Fibroblast of villous mesenchyme (primary cell): ENCODE measurements at places on chromosomes 5 and 9.

GRCh38 chr5:121218086-121218485 lies 633.6 kb upstream of the FTMT start:
- DNase-seq: no peak

- DNase-seq: no peak
Measured at GRCh38 chr5:27450607-27451006, 412.2 kb upstream of the CDH9 start.

GRCh38 chr5:147234239-147234824 lies 494 bp upstream of the STK32A start:
- DNase-seq: no peak

DNA sequence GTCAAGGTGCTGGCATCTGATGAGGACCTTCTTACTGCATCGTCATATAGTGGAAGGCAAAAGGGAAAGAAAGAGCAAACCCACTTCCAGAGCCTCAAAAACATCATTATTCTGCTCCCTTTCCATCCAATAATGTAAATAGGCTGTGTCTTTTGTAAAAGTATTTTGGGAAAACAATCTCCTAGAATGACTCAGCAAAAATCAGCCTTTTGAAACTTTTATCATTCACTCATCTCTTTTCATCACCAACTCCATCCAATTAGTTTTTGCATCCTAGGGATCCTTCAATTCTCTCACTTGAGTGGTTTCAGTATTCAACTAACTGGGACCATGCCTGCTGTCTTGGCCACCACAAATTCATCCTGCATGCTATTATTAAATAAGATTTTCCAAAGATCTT lies 39.8 kb upstream of the TLR4 start:
- no peak for DNase-seq

DNA sequence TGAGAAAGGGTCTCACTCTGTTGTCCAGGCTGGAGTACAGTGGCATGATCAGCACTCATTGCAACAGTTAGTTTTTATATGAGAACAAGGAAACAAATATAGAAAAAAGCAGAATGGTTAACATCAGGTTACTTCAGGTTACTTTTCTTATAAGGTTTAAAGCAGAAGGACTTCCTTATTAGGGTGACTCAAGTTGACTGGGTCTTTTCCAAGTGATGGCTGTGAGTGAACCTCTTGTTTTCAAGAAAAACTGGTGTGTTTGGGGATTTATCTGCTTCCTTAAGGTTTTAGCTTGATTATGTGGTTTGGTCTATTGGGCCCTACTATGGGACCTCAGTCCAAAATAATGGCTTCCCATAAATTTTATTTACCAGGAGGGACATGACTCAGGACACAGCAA lies 99.2 kb downstream of the ARRDC3 start:
- DNase-seq: peak; percentile 75

GRCh38 chr5:167208911-167209310 lies 1082.5 kb upstream of the WWC1 start:
- DNase-seq: no peak

- peak; percentile 37 for DNase-seq
Measured at GRCh38 chr5:136135536-136135935, 2.9 kb downstream of the SMAD5 start.

- no peak for DNase-seq
Measured at GRCh38 chr9:77018969-77019235, 553 bp upstream of the FOXB2 start.

- no peak for DNase-seq
Measured at GRCh38 chr9:82791692-82792091, 271.2 kb downstream of the RASEF start.

DNA sequence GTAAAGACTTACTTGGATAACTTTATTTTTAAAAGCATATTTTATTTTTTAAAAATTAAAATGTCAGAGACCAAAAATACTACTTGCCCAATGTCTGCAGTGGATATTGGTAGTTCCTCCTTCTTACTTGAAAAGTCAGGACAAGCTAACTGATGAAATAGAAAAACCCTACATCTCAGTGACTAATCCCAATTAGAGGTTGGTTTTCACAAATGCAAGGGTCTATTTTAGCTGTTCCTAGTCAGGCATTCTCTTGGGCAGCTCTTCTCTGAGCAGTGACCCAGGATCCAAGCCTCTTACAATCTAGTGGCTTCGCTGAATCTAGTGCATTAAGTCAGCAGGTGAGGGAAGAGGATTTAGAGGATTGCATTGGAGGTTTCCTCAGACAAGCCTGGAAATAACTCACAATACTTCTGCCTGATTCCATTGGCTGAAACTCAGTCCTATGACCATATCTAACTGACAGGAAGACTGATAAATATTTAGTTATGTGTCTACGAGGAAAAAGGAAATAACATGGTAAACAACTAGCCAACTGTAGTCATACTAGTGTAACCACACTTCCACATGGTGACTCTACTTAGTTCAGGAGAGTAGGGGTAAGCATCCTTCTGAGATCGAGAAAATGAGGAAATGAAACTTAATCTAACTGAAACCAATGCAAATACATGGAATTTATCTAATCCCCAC lies 34.2 kb upstream of the MIER3 start:
- DNase-seq: no peak

GRCh38 chr5:108749128-108749861 lies 1.6 kb downstream of the FER start:
- DNase-seq: no peak

DNA sequence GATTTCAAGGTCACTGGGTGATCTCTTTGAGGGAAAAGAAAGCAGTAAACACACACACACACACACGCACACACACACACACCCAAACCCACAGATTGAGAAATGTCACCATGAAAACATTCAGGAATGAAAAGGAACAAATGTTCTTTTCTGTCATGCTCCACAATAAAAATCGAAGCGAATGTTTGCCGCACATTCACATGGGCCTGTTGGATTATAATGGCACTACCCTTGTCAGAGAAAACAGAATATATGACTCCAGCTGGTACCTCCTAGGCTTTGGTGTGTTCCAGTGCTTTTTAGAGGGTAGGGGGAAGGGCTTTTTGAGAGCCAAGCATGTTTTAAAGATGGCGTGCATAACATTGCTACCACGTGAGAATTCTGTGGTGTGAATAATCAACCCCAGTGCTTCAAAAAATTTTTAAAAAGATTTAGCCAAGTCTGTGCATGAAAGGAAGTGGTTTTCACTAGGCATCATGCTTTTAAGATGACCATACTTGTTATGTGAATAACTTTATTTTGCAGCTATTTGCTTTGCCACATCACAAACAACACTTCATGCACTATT lies 120.8 kb upstream of the ZNF608 start:
- DNase-seq: peak; percentile 55

GRCh38 chr9:115016344-115016743 lies 86.0 kb upstream of the TNFSF8 start:
- no peak for DNase-seq

DNA sequence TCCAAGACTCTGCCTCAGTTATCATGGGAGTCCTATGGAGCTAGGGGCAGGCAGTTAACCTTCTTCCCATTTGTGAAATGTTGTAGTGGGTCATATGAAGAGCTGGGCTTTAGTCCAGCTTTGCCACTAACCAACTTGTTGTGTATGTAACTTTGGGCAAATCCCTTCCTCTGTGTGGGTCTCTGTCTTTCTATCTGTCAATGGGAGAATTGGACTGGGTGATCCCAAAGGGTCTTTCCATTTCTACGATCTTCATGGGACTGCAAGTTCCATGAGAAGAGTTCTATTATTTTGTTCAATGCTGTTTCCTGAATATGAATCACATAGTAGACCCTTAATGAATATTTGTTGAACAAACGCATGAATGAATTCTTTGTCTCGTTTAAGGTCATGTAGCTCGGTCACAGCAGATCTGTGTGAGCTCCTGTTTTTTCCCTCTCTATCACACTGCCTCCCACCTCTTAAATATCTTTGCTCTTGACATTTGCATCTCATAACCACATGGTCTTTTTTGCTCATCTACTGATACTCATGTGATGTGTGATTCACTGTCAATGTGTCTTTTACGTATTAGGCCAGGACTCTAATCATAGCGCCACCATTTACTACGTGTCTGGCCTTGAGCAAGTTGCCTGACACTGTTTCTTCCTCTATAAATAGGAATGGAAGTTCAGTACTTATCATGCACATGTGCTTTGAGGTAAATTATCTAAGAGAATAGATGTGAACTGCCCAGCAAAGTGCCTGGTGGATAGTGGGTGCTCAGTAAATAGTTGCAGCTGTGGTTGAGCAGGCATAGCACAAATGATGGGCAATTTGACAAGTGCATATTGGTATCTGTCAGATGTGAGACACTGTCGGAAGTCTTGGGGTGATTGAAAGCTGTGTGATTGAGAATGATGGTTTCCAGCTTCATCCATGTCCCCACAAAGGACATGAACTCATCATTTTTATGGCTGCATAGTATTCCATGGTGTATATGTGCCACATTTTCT lies 37.4 kb downstream of the PTTG1 start:
- DNase-seq: no peak

DNA sequence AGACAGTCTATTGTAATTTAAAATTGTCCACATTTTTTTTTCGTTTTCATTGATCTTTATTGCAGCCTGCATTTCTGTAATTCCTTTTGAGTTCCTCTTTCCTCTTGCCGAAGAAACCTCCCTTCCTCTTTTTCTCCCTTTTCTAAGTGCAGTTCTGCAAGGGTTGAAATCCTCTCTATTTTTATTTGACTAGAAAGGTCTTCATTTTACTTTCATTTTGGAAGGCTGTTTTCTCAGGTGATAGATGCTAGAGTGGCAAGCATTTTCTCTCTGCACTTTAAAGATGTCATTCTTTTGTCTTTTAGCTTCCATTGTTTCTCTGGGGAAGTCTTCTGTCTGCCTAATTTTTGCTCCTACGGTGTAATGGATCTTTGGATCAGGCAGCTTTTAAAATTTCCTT lies 248.5 kb downstream of the SMARCA2 start:
- DNase-seq: no peak

- DNase-seq: peak; percentile 63
Measured at GRCh38 chr5:168851902-168852321, 272.7 kb upstream of the PANK3 start.

GRCh38 chr5:132612846-132613245 lies 45.1 kb upstream of the IL13 start:
- no peak for DNase-seq

- DNase-seq: no peak
Measured at GRCh38 chr9:72278959-72279358, 86.0 kb downstream of the ZFAND5 start.

GRCh38 chr9:124558777-124559470 lies 51.7 kb upstream of the NR5A1 start:
- no peak for DNase-seq

DNA sequence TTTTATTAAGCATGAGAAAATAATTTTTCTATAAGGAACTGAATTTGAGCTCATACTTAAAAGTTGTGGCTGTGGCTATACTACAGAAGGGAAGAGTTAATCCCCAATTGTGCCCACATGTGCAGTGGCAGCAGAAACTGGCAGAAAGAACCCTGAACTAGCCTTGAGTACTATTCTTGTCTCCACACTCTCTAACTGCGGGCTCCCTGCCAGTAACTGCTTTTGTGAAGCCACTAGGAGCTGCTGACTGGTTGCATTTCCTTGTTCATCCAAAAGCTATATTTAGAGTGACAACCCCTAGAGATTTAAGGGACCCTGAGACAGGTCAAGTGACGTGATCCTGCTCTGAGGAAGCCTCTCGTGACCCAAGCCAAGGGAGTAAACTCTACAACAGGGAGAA lies 238.6 kb downstream of the ELAVL2 start:
- DNase-seq: no peak

DNA sequence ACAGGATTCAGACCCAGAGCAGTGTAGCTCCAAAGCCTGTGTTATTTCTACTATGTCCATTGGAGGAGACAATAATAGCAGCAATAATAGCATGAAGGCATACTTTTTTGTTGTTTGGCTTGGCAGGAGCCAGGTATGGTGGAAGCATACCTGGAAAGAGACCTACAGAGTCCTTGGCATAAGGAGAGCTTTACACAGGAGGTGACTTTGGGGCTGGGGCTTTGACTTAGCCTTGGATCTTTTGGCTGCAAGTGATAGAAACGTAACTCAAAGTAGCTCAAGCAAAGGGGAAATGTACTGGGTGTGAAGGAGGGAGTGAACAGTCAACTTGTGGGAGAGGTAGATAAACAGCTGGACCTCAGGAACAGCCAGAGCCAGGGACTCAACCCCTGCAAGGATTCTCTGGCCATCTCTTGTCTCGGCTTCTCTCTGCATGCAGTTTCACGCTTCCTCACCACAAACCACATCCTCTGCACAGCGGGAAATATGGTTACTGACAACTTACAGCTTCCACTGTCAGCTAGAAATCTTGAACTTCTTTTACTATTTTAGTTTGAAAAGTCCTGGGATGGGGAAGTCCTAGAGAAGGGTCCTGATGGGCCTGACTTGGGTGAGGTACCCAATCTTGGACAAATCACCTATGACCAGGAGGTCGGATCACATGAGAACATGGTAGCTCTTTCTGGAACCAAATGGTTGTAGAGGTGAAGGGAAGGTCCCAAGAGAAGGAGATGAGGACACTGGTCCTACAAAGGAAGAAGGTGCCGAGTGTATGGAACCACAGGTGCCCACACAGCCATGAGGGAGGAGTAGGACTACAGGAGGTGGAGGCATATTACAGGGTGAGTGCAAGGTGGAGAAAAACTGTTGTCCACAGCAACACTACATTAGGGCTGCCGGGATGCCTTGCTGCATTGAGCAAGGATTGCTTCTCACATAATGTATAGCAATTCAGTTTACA lies 47.0 kb upstream of the TGFBR1 start:
- DNase-seq: peak; percentile 85

- DNase-seq: peak; percentile 17
Measured at GRCh38 chr5:38018016-38018415, 178.2 kb upstream of the GDNF start.

DNA sequence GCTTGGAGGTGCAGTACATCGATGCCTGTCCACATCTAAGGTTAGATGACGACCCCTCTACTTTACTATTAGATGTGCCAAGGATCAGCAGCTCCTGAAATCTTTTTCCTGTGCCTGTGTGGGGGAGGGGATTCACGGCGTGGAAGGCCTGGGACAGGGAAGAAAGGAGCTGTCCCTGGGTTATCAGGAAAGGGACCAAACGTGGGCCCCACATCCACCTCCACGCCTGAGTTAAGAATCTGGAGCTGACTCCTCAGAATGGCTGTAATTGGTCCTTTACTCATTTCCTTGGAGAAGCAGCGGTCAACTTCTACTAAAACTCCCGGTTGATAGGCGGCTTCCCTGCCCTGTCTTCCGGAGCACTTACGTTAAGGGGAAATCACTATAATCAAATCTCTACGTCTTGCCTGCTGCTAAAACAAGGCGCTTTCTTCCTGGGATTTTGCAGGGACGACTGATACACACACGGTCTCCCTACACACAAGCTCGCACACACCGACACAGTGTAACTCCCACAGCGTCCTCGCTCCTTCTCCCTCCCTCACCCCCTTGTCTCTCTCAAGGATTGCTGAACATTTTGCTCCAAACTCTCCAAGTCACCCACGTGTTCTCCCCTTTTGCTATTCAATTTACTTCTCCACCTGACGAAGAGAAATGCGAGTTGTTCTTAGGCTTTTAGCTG lies 1.4 kb downstream of the PDE4D start:
- DNase-seq: peak; percentile 17

- no peak for DNase-seq
Measured at GRCh38 chr5:118193194-118193905, 795.0 kb downstream of the DTWD2 start.

DNA sequence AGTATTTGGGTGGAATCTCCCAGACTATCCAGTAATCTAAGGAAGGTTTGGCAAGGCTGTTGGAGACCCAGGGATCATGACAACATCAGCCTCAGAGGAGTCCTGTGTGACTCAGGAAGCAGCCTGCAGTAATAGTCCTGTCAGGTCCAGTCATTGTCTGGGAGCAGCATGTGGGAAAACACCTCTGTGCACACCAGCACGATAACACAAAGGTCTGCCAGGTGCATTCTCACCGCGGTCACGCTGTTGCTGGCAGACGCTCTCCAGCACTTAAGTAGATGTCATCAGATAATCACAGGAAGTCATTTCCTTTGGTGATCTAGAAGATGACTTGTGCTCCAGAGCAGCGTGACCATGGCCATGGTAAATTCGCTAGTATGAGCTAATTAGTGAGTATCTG lies 99.2 kb upstream of the IQGAP2 start:
- no peak for DNase-seq
